Occipital lobe (tissue), 3 donors: ENCODE measurements at places on chromosomes 16 and 17. TPM values are rescaled to one million over a fixed set of nuclear protein-coding genes. Genes with fewer than 3 reads are reported as not detected.

GRCh38 chr17:21573961-21574610, 118.2 kb upstream of the KCNJ18 start:
- DNase-seq, result peak; percentile 85

DNA sequence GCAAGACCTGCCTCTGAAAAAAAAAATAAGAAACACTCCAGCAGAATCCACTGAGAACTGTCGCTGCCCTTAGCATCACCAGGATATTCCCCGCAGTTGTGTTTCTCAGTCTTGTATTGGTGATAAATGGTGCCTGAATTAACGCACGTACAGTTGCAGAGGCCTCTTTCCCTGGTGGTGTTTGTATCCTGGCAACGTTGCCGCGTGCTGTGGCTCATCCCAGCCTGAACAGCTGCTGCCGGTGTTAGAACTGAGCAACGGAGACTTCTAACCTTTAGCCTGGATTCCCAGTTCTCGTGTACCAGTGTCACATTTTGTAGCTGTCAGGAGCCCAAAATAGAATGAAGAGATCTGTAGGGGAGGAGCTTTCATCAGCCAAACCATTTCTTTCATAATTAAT, 4.8 kb downstream of the MLYCD start:
- DNase-seq, result no peak

DNA sequence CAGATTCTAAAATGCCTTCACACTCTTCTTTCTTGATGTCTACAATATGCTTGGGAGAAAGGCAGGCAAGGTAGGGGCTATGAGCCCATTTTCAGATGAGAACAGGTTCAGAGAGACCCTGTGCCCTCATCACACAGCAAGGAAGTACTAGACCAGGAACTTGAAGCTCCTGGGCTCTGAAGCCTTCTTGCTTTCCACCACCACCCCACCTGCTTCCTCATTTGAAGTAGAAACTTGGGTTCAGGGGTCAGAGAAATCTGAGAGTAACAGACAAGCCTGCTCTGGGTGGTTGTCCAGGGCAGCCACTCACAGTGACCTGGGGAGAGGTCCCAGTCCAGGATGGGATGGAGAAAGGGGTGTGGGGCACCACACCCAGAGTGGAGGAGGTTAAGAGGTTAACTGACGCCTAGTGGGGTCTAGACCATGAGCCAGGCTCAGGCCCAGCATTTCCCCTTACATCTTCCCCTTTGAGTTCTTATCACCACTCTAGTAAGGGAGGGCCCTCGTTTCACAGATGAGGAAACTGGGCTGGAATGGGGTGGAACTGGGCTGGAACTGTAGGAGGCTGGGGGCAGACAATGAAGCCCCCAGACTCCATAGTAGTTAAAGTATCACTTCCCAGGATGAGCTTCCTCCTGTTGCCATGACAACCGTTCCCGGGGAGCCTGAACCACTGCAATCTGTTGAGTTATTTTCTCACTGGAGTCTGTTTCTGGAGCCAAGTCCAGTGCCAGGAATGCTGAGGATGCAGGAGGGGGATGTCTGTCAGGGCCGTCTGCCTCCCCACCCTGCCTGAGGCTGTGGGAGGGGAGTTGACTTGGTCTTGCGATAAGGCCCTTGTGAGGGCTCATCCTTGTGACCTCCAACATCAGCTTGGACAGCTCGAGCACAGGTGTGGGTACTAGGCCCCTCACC, 16.2 kb upstream of the PHF12 start:
- DNase-seq, result no peak

MYH13 gene
- not detected for total RNA-seq

GRCh38 chr17:68972119-68972704, 17.0 kb upstream of the ABCA8 start:
- no peak for DNase-seq

DNA sequence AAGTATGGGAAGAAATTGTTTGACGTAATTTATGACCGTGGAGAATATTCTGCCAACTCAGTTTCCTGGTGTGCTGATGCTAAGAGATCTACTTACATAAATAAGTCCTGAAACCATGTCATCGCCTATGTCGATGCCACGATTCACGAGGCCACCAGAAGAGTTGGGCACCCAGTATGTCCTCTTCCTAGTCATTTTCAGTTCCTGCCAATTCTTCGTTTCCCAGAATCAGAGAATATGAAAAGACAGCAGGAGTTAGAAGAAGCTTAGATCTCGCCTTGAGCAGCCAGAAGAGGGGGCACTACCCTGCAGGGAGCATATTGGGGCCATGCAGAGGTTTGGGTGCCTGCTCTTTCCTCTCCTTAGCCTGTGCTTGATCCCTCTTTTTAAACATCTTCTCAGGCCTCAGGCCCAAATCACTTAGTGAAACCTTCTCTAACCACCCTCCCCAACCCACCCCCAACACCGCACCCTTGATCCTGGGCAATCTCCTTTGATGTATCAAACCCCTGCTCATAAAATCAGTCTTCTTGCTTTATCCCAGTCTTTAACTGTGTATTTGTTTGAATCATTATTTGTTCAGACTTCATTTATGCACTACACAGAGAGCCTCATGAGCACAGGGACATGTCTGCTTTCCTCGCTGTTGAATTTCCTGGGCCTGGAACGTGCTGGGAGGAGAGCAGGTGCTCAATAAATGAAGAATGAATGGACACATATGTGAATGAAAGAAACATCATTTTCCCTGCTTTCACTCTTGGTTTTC, 12.2 kb upstream of the LONP2 start:
- DNase-seq, result no peak

- no peak for DNase-seq
These were observed 205.8 kb downstream of the MSI2 start for GRCh38 chr17:57462007-57462579.

DNA sequence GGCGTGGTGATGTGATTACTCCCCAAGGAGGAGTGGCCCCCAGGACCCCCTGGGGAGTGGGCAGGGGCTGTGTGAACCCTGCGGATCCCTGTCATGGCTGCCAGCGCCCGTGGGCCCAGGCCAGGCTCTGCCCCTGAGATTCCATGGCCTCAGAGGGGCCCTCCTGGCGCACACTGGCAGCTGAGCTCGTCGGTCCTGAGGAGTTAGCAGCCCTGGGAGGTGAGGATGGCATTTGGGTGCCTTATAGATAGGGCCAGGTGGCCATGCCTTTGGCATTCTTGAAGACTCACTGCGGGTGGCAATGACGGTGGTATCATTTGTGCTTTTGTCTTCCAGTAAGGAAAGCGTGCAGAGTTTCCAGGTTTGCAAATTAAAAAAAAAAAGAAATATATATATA, 146.8 kb upstream of the GSE1 start:
- no peak for DNase-seq

DNA sequence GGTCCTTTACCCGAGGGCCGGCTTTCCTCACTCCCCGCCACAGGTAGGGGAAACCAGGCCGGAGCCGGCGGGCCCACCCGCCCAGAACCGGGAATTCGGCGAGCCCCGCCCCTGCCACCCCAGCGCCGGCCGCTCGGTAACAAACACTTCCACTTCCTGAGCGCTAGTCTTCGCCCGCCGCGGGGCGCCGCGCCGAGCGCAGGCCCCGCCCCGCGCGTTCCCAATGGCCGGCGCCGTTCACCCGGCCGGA, 224 bp upstream of the NHERF1 start:
- no peak for DNase-seq

- DNase-seq, result no peak
These were observed 8.3 kb downstream of the HAGH start for GRCh38 chr16:1818204-1818872.

DNA sequence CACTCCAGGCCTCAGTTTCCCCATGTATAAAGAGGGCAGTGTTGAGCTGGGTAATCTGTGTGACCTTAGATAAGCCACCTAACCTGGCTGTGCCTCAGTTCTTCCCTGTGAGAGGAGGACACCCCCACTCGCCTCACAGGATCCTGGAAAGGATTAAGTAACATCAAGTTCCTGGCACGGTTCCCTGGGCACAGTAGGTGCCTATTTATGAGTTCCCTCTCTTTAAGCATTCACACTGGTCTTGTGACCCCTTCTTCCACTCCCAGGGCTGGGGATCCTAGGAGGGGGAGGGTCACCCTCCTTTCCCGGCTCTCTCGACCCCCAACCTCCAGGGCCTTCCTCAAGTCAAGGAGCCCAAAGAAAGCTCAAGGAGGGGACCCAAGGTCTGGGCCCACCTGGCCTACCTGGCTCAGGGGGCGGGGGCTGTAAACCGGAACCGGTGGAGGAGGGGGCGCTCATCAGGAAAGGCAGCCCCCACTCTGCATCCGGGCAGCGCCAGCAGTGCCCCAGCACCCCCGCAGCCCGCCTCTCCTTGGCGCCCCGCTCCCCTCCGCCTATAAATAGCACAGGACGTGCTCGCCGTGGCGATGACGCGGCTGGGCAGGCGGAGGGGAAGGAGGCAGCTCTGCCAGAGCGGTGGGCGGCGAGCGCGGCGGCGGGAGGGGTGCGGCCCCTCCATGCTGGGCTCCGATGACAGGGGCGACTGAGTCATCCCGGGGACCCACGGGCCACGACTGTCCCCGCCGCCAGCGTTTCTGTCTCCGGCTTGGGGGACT, 9.4 kb downstream of the RPL19 start:
- peak; percentile 63 for DNase-seq

- DNase-seq, result no peak
These were observed 11.3 kb upstream of the STAC2 start for GRCh38 chr17:39236981-39237441.

GRCh38 chr16:35725949-35726348, 2266.5 kb downstream of the TP53TG3F start:
- no peak for DNase-seq

DNA sequence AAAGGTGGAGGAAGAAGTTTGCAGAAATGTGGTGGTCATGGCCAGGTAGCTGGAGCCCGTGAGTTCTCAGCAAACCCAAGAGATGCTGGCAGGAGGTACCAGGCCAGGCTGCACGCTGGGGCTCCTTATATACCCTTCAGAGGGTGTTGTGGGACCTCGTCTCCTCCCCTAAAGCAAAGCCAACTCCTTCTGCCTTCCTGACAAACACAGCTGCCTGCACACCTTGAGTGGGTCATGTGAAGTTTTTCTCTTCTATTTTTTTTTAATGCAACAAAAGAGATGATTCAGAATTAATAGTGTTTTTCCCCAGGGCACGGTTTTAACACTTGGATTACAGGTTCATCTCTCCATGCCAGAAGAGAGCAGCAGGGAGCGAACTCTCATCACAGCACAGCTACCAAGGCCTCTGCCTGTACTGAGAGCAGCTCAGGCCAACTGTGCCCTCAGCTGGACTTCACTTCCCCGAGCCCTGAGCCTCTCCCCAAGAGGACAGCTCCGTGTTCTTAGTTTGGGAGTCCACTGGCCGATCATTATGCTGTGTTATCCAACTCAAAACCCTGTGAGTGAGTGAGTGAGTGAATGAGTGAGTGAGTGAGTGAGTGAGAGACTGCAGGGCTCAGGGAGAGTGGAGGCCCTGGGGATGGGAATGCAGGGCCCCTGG, at the start of gene KRT15:
KRT15 (minus strand) TSS at position 102 of the 661 bp plus-strand sequence; CDS start at position 39, 63 bp downstream.
- DNase-seq, result no peak

GRCh38 chr17:31598921-31599571, 207.6 kb downstream of the RAB11FIP4 start:
- no peak for DNase-seq

GNPTG gene
- total RNA-seq, result 15.0 TPM

GRCh38 chr17:7237761-7238419, 1.4 kb downstream of the PHF23 start:
- DNase-seq, result peak; percentile 33

CNGB1 gene
- total RNA-seq, result not detected

CIBAR2 gene
- total RNA-seq, result not detected

DNA sequence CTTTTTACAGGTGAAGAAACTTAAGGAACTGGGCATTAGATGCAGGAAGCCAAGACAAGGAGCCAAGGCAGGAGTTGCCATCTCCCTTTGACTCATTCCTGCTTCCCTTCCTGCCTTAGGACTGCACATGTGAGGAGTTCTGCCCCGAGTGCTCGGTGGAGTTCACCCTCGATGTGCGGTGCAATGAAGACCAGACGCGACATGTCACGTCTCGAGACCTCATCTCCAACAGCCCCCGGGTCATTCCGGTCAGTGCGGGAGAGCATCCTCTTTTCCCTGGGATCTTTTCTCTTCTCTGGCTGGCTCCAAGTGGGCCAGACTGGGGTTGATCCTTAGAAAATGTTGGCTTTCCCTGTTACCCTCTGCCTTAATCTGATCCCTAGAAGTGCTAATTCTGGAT, 6.6 kb downstream of the POLR2C start:
- no peak for DNase-seq

MRPL10 gene
- total RNA-seq, result 9.7 TPM

- DNase-seq, result no peak
These were observed 10.1 kb downstream of the THRA start for GRCh38 chr17:40072735-40073346.

GRCh38 chr16:26050472-26050871, 358.7 kb downstream of the HS3ST4 start:
- no peak for DNase-seq

GRCh38 chr17:49978501-49978900, 9.5 kb downstream of the DLX4 start:
- DNase-seq, result no peak

DNA sequence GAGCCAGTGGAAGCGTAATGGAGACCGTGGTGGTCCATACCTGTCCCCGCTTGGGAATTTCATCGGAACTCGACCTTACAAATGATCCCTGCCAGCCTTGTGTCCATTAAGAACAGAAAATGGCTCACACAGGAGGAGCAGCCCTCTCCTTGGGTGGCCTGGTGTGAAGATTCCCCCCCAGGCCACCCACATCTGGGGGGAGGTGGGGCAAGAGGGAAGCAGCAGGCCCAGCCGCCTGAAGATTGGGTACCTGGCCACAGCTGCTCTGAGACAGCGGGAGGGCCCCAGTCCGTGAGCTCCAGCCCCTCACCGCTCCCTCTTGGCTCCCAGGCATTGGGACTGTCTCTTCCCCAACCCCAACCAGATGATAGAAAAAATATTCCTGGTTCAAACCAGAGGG, 277.8 kb upstream of the FOXF1 start:
- no peak for DNase-seq

DNA sequence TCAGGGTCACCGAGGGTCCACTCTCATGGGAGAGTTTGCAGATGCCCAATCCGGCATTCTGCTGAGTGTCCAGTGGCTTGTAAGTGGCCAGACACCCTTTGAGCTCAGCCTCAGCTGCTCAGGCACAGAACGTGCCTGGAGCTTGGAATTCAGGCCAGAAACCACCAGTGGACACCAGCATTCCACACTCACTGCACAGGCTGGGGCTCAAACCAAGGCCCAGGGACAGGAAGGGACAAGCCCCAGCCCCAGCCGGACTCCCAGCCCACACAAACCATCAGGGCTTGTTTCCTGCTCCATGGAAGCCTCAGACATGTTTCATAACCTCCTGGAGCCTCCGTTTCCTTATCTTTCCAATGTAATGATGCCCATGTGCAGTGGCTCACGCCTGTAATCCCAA, 5.0 kb upstream of the NPRL3 start:
- no peak for DNase-seq

GRCh38 chr17:27342059-27342458, 48.1 kb downstream of the WSB1 start:
- no peak for DNase-seq

- no peak for DNase-seq
These were observed 36.5 kb downstream of the HOXB1 start for GRCh38 chr17:48494335-48494734.

- DNase-seq, result no peak
These were observed 1.4 kb downstream of the CBFA2T3 start for GRCh38 chr16:88975511-88976061.

MEFV gene
- total RNA-seq, result 0.47 TPM

PLEKHH3 gene
- total RNA-seq, result 2.8 TPM

- no peak for DNase-seq
These were observed 8.2 kb downstream of the SYNGR2 start for GRCh38 chr17:78176548-78177025.
